Parietal lobe (tissue), 2 donors: ENCODE measurements at places on chromosomes 3 and 15. TPM values are rescaled to one million over a fixed set of nuclear protein-coding genes. Genes with fewer than 3 reads are reported as not detected.

Gene PLSCR5
- total RNA-seq, result not detected

Gene SNTN
- not detected for total RNA-seq

Gene TGM4
- not detected for total RNA-seq

Gene ZNF619
- total RNA-seq, result 5.0 TPM

Gene NEIL1
- 63.9 TPM for total RNA-seq

Gene SLC51B
- total RNA-seq, result not detected

Gene NOX5
- total RNA-seq, result 0.63 TPM

Gene PLA2G4E
- not detected for total RNA-seq

Gene CLRN1
- not detected for total RNA-seq

Gene ZNF385D
- total RNA-seq, result 23.2 TPM

Gene METTL6
- total RNA-seq, result 88.6 TPM

Gene IQCH
- 2.8 TPM for total RNA-seq

Gene WNT7A
- total RNA-seq, result 10.6 TPM

Gene TRAIP
- total RNA-seq, result 6.6 TPM

Gene APBA2
- 152 TPM for total RNA-seq

Gene UBE3A
- 245 TPM for total RNA-seq

Gene REC114
- not detected for total RNA-seq

Gene RNF13
- 95.2 TPM for total RNA-seq

Gene SHC4
- total RNA-seq, result 7.2 TPM

Gene GREM1
- total RNA-seq, result 2.8 TPM

Gene LRRC31
- total RNA-seq, result not detected

Gene MRPL47
- total RNA-seq, result 24.7 TPM
